Suppressor macrophage (primary cell): ENCODE measurements at places on chromosomes 11 and 22.

DNA sequence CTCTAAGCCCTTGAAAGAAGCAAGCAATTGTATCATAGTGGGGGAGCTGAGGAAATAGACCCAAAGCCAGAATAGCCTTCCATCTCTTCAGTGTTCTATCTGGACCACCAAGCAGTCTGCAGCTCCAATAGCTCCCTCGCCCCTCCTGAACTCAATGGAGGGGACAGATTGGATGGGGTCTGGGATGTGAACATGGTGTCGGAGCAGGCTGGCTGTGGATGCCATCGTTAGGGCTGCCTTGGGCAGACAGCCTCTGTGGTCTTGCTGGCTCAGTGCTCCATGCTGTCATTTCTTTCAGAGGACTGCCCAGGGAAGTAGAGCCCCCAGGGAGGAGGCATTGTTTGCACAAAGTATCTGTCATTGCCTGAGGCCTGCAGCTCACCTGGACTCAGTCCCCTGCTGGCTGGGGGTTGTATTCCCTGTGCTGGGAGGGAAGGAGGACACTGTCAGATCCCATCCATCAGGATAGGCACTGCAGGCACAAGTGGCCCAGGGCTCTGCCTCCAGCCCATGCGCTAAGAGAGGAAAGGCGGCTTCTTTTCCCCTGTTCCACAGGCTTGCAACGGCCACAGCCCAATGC lies 537.7 kb downstream of the BUD13 start:
- no peak for DNase-seq

GRCh38 chr11:38562562-38562961 lies 1964.5 kb upstream of the RAG2 start:
- no peak for DNase-seq

DNA sequence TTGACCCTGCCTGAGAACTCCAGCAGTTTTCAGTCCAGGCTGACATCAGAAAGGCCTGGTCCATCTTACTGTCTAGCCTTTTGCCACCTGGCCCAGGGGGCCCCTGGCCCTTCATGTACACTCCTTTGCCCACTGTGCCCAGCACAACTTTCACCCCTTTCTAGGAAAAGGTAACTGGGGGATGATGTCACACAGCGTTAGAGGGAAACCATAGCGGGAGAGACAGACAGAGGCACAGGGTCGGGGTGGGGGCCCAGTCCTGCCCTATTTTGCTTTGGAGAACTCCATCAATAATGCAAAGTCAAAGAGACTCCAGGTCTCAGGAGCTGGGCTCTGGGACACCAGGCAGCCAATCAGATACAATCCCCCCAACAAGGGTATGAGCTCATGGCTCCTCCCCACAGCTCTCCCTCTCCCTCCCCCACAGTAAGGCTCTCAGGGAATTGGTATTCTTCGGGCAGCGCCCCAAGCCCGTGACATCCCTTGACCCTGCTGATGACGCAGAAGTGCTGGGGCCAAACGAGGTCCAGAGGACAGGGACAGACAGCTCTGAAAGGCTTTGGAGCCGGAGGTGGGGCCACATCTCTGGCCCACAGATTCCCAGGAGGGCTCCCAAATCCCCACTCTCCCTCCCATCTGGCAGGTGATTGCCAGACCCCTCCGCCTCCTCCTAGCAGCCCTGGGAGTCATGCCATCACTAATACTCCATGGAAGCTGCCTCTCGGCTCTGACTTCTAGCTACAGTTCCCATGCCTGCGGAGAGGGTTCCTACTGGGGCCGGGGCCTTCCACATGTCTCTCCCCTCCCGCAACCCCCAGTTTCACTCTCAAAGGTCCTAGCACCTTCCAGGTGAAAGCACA lies 5.9 kb downstream of the USP2 start:
- DNase-seq: no peak

DNA sequence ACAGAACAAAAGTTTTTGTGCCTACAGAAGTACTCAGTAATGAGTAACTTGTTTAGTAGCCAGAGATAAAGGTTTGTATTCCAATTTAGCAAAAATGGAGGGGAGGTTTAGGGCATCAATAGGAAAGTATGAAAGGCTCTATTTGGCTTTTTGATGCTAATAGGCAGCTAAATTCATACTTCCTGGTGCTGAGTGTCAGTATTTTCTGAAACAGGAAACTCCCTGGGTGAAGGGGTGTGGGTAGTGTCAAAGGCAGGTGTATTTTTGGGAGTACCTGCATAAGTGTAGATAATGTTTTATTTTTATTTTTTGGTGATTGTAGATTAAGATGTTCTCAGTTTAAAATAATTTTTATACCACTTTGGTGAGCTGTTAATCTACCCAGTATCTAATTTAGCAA lies 29.3 kb upstream of the MMP7 start:
- DNase-seq: no peak

DNA sequence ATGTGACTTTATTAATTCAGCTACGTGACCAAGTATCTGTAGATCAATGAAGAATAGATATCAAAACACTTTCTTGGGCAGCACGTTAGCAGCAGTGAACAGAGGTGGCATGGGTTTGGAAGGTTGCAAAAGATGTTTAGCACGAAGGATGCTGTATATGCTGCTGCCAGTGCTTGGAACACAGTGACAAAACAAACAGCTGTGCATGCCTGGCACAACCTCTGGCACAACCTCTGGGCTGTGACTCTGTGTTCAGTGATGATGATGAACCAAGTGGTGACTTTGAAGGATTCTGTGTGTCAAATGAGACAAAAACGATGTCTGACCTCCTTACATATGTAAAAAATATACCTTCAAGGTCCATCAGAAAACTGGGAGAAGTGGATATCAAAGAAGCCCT lies 104.7 kb downstream of the TBC1D22A start:
- no peak for DNase-seq

- no peak for DNase-seq
These were observed 74.5 kb downstream of the BBOX1 start for GRCh38 chr11:27115051-27115650.

- no peak for DNase-seq
These were observed 55.7 kb upstream of the EMID1 start for GRCh38 chr22:29149841-29150555.

DNA sequence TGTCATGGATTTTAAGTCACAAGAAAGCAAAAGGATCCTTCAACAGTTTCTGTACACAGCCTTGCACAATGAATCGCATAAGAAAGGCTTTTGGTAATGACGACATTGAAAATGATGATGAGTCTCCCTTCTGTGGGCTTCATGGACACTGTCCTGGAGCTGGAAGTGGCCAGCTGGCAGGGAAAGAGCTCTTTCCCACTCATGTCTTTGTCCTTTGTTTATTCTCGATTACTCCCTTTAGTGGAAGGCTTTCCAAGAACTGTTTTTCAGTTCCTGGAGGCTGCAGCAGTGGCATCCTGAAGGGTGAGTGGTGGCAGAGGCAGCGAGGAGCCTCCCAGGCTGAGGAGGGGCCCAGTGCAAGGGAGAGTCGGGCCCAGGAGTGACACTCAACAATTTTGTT lies 505.2 kb downstream of the NTM start:
- no peak for DNase-seq

GRCh38 chr11:6391537-6392134 lies 1.4 kb downstream of the SMPD1 start:
- no peak for DNase-seq

GRCh38 chr11:33892906-33893594 lies 1.2 kb upstream of the LMO2 start:
- DNase-seq: peak; percentile 66

GRCh38 chr11:87097582-87097981 lies 59.8 kb downstream of the TMEM135 start:
- DNase-seq: peak; percentile 36

- no peak for DNase-seq
These were observed 7.6 kb upstream of the FOLR3 start for GRCh38 chr11:72127923-72128322.

DNA sequence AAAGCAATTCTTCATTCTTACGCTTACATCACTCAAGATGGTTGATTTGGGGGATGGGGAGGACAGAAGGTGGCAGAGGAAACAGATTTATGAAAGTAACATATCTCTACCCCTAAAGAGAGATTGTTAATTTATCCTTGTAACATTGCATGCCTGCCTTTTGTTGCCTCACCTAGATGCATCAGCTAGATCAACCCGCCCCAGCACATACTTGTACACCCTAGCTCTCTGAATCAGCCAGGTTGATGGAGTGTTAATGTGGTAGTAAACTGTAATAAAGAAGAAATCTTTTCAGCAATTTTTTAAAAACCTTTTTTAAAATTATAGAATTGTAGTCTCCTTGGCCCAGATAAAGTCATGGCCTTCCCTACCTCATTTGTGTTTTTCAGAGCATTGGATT lies 51.5 kb downstream of the EXT2 start:
- no peak for DNase-seq

GRCh38 chr11:123405123-123405592 lies 24.9 kb upstream of the GRAMD1B start:
- no peak for DNase-seq

DNA sequence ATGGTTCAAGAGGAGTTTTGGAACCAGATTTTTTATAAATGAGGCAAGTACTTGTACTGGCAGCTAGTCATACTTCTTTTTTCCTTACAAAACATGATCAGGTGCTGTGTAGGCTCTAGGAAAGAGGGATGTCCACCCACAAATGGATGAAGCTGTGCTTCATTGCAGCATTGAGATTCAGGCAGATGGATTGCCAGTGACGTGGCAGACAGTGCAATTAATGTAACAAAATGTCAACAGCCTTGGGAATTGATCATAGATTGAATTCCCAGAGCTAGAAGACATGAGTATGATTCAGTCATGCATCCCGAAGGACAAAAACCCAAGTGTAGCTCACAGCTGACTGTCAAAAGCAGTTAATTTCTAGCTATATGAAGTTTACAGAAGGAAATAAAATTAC lies 99.2 kb upstream of the RASSF10 start:
- DNase-seq: no peak

DNA sequence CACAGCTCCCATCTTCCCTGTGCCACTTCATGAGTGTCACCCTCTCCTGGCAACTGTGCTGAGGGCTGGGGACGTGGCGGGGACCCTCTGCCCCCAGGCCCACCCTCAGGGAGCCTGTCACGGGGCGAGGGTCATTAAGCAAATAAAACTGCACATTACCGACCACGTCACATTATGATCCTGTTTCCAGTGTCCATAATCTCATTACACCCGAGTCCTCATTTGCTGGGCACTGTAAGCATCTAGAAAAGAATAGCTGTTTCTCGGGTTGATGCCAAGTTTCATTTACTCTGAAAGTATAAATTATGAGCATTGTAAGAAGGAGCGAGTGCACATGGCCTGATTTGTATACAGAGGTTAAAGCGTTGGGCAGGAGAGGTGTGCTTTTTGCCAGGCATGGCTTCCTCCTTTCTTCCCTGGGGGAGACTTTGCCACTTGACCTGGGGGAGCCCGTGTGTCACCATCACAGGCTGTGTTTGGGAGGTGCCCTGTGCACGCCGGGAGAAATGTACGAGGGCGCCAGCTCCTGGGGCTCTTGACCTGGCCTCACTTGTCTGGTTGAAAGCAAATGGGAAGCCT lies 50.5 kb downstream of the LRP5 start:
- DNase-seq: no peak

GRCh38 chr11:92642177-92642931 lies 327.1 kb upstream of the MTNR1B start:
- DNase-seq: no peak

DNA sequence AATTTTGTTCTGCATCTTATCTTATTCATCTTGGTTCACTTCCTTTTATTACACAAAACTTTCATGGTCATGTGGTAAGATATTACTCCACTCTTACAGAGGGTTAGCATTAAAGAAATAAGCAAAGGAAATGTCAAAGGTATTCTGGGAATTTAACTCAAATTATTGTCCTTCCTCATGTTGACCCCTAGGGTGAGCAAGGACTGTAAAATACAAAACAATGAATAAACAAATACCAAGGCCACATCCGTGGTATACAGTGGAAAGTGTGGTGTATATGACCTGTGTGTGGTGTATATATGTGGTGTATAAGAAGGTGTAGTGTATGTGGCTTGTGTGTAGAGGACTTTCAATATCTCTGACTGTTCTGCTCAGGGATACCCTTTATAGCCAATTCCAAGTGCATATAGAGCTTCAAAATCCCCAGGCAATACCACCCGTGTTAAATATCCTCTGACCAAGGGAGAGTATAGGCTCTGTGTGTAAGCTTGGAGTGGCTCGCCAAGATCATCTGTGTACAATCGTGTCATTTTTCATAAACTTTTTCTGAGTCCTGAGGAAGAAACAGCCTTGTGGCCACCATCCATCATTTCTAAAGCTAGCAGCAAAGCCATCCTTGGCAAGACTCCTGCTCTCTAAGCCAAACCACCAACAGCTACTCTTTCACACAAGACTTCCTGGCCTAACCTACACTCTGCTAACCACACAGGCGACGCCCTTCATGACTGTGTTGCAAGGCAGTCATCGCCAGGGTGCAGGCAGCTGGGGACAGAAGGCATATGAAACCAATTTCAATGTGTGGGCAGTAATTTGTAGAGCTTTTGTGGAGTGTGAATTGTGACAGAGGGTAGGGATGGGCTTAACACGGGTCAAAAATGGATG lies 548.0 kb downstream of the ETS1 start:
- peak; percentile 80 for DNase-seq

DNA sequence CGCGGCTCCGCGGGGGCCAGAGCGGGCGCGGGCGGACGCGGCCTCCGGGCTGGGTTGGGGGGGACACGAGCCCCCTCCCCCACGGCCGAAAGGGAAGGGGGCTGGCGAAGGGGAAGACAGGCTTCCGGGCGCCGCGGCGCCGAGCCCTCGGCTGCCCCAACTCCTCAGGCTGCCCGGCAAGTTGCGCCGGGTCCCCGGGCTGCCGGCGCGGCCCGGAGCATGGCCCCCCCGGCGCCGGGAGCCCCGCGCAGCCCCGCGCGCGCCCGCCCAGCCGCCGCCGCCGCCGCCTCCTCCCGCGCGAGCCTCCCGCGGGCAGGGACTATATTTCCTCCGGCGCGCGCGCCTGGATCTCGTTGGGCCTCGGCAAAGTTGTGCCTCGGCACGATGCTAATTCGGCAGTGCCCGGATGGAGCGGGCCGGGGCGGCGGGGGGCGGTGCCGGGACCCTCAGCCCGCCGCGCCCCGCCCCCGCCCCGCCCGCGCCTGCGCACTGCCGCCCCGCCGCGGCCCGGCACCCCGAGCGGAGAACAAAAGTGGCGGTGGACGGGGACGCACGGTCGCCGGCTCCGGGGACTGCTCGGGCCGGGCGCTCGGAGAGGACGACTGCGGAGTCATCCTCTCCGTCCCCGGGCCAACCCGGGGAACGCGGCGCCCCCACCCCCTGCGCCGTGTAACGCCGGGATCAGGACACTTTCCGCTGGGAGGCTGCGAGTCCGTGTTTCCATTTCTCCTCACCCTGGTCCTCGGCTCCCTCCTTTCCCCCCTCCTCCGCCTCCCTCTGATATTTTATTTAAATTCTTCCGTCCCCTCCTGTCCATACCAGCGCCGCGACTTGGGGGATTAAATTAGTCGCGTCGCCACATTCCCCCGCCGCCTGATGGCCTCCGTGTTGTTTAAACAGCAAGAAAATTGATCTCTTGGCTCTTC lies at the start of gene PHF21B:
TSS of gene PHF21B (minus strand) at position 400 of the 926 bp plus-strand sequence. CDS start 456 bp downstream, outside the sequence.
- peak; percentile 4 for DNase-seq
